ENCODE measurements at places on chromosomes 16 and 17.
A peak's percentile ranks its signal among the peaks of the same experiment; 100 is the strongest.

- DNase-seq, result no peak
Measured at GRCh38 chr17:72571813-72572396, 451.1 kb downstream of the SOX9 start.

DNA sequence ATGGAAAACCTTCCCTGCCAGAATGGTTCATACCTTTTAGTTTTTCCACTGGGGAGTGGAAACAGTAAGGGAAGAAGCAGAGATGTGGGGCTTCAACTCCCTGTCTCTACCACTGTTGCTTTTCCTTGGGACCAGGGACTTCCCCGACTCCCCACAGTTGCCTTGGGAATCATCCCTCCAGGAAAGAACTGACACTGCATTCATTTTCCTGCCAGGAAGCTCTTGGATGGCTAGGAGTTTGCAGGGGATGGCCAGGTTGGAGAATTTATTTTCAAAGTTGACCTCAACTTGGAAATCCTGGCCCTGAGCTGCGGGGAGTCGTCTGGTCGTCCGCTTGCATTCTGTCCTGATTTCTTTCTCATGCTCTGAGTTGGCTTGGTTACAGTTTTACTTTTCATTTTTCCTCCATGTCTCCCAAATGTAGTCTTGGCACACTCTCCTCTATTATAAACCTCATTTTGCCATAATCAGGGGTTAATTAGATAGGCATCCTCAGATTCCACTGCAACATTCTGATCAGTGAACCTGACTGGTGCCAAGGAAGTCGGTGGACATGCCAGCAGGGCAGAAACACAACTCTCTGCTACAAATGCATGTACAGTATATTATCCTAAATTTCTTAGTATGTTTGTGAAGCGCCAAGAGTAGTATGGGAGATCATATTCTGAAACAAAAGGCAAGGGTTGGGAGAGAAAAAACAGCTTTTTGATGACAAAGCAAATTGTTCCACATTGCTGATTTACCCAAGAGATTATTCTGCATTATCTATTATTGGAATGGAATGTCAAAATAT is 220.5 kb upstream of the XYLT1 start:
- DNase-seq, result no peak

DNA sequence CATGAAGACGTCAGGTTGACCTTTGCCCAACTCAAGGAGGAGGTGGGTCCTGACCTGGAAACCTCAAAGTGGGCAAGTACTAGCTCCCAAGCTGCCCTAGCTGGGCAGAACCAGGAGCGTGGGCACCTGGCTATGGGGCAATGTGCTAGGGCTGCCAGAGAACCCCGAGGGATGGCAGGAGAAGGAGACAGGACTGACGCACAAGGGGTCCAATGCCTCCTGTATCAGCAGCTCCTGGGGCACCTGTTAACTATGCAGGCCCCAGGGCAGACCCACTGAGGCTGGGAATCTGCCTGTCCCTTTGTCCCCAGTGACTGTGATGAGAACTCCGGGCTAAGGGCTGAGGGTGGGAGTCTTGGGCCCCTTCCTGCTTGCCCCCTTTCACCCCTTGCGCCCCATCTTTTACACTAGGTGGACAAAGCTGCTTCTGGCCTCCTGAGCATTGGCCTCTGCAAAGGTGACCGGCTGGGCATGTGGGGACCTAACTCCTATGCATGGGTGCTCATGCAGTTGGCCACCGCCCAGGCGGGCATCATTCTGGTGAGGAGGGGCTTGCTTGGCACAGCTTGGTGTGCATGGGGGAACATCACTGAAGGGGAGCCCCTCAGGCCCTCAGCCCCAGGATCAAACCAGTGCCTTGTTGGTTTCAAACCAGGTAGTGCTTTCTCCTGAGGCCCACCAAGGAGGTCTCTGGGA is 7.7 kb downstream of the CHAD start:
- DNase-seq, result no peak

- peak; percentile 57 for DNase-seq
Measured at GRCh38 chr17:39174920-39175694, 9.1 kb upstream of the ARL5C start.

DNA sequence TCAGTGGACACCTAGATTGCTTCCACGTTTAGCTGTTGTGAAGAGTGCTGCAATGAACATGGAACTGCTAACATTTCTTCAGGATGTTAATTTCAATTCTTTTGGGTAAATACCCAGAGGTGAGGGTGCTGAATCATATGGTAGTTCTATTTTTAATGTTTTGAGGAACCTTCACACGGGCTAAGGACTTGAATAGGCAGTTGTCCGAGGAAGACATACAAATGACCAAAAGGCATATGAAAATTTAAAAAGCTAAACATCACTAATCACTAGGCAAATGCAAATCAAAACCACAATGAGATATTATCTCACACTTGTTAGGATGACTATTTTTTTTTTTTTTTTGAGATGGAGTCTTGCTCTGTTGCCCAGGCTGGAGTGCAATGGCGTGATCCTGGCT is 173.3 kb downstream of the PRKCB start:
- DNase-seq, result no peak

DNA sequence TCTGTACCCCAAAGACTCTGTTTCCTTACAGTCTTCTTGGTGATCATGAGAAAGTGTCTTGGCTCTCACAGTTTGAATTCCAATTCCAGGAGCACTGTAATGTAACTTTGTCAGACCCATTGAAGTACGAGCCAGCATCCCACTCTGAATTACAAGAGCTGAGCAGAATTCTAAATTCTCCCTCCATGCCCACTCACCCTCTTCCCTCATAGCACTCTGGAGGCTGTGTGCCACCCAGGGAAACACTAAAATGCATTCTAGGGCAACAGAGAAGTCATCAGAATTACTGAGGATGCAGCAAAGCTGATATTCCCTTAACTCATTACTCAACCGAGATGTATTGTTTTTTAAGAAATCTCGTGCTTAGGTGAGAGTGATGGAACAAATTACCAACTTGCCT is 154.1 kb downstream of the SHISA9 start:
- DNase-seq, result no peak

Measured in T-helper 2 cell treated with Interferon-gamma antibody and Interleukin-4, amounts not matched to agents 5 μg/mL and 100 μg/mL, for 36 hours (primary cell).